ENCODE measurements at places on chromosomes 6 and 20.

- no peak for DNase-seq
Observed at GRCh38 chr20:59135093-59135492, 28.5 kb upstream of the ZNF831 start.

GRCh38 chr20:20530428-20531151 lies 162.7 kb downstream of the INSM1 start:
- DNase-seq = no peak

- no peak for DNase-seq
Observed at GRCh38 chr20:62118113-62119043, 3.9 kb upstream of the LSM14B start.

GRCh38 chr6:33659986-33660385 lies 38.9 kb downstream of the ITPR3 start:
- DNase-seq = no peak

DNA sequence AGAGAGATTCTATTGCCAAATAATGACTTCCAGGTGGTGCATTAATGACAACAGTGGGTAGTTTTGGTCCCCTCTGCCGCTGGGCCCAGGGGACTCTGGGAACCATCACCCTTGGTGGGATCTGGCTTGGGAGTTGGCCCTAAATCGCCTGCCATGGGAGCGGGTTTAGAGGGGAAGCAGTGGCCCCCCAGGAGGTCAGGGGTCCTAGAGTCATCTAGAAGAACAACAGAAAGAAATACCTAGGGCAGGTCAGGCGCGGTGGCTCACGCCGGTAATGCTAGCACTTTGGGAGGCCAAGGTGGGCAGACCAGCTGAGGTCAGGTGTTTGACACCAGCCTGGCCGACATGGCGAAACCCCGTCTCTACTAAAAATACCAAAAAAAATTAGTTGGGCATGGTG lies 17.8 kb upstream of the ARFGEF2 start:
- DNase-seq = no peak

DNA sequence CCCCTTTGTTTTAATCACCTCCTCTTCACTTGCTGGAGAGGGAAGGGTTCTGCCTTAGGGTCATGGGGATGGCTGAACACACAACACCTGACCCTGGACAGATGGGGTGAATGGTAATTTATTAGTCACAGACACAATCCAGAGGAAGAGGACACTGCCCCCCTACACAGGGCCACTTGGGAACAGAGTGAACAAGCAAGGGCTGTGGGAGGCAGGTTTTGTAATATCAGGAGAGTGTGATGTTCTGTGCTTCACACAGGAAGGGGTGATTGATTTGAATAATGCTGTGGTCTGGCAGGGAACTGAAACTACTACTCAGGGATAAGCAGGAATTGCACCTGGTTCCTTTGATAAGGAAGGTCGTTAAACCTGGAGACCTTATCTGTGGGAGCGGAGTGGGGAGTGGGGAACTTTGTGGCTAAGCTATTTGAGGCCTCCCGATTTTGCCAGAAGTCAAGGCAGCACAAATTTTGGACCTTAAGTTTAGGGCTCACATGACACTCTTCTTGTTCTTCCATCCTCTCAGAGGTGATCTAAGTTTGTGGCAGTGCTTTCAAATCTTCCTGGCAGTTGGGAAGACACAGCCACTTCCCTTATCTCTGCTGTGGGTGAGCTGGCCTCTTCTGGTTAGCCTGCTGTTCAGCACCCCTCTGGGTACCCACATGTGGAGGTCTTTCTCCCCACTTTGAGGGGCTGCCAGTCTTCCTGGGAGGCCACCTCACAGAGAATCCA lies 77.8 kb downstream of the CD164 start:
- no peak for DNase-seq

GRCh38 chr20:11352041-11352440 lies 565.7 kb upstream of the BTBD3 start:
- no peak for DNase-seq

- no peak for DNase-seq
Observed at GRCh38 chr6:14642842-14643241, 525.3 kb downstream of the CD83 start.

DNA sequence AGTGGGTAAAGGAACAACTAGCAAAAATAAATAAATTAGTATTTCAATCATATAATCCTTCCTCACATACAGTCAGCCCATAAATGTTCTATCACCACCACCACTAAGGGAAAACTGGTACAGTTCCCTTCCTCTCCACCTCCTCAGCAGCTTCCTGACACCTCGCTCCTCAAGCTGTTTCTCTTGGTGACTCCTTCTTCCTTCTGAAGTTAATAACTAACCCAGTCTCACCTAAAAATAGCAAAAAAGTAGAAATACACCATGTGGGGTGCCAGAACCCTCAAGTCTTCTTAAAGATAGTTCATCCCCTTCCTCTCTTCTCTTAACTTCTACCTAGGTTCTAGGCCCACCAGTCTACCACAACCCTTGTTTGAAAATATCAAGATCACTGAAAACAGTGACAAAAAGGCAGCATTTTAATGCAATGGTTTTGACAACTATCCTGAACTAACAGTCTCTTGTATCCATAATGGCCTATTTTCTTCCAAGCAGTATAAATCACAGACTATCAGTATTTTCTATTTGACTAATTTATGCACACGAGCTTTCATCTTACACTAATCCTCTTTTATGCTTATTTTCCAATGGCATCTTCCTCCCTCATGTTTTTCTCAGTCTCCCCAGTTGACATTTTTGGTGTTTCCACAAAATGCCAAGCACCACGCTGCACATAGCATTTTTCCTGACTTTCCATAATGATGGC lies 85.5 kb downstream of the KHDC1L start:
- DNase-seq = no peak

DNA sequence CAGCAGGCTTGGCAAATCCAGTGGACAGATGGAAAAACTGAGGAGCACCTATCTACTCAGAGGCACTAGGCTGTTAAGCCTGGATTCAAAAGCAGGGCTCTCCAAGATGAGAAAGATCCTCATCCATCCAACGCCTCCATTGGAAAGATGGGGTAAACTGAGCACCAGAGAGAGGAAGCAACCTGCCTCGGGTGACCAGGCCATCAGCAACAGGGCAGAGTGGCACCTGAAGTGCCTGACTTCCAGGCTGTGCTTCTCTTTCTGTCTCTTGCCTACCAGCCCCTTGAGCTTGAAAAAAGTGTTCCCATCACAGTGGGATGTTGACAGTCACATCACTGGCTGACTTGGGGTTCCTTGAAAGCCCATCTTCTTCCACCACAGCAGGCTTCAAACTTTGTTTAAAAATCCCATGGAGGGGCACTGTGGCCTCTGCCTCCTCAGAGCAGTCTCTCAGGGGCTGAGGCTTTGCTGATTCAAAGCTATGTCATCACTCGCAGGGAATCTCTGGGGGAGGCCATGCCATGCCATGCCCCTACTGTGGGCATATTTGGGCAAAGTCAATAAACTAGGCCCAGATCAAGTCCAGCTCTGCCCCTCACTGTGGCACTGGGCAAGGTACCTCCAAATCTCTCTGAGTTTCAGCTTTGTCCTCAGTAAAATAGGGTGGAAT lies 44.8 kb upstream of the TGM2 start:
- no peak for DNase-seq

DNA sequence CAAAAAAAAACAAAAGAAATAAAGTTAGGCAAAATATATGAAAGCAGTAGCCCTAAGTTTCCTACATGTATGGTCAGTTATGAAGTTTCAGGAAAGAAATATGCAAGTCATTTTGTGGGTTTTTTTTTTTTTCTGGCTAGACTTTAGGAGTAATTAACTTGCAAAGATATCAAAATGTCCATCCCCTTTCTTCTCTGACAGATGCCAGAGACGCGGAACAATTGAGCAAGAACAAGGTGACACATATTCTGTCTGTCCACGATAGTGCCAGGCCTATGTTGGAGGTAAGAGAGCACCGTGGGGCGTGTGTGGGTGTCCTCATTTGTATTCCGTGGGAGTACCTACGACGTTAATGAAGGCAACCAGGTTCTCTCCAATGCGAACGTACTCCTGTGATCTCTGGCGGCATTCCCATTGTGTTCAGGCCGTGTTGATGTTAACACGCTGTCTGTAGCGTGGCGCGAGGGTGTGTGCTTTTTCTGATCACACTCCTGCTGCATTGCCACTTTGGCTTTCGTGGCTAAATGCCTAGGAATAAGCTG lies 19.5 kb downstream of the DUSP22 start:
- DNase-seq = no peak

- DNase-seq = no peak
Observed at GRCh38 chr20:46202766-46203509, 84.8 kb downstream of the CD40 start.

- DNase-seq = no peak
Observed at GRCh38 chr20:884983-885952, 30.9 kb downstream of the ANGPT4 start.

DNA sequence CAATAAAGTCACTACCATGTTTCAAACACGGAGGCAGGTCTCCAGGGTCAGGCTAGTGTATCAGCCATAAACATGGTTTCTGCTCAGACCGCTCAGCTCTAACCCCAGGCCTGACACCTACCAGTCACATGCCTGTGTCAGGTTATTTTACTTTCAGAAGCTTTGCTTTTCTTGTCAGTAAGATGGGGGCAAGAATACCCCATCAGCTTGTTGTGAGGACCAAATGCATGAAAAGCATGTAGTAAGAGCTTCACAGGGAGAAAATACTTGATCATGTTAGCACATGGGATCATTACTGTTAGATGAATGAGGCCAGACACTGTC lies 65.2 kb upstream of the PIM1 start:
- DNase-seq = no peak

- DNase-seq = no peak
Observed at GRCh38 chr6:736657-737446, 43.9 kb upstream of the EXOC2 start.

GRCh38 chr6:12336121-12336971 lies 46.2 kb downstream of the EDN1 start:
- peak; percentile 65 for DNase-seq

GRCh38 chr6:40674170-40674569 lies 87.0 kb upstream of the LRFN2 start:
- no peak for DNase-seq

GRCh38 chr6:103893141-103893581 lies 966.6 kb downstream of the HACE1 start:
- no peak for DNase-seq

- no peak for DNase-seq
Observed at GRCh38 chr6:84618836-84619235, 145.6 kb downstream of the TBX18 start.

GRCh38 chr6:149431905-149432775 lies 32.1 kb downstream of the SUMO4 start:
- peak; percentile 88 for DNase-seq

GRCh38 chr20:52209154-52209571 lies 17.6 kb upstream of the ZFP64 start:
- DNase-seq = no peak

- DNase-seq = no peak
Observed at GRCh38 chr6:118207947-118208346, 300.9 kb downstream of the SLC35F1 start.

DNA sequence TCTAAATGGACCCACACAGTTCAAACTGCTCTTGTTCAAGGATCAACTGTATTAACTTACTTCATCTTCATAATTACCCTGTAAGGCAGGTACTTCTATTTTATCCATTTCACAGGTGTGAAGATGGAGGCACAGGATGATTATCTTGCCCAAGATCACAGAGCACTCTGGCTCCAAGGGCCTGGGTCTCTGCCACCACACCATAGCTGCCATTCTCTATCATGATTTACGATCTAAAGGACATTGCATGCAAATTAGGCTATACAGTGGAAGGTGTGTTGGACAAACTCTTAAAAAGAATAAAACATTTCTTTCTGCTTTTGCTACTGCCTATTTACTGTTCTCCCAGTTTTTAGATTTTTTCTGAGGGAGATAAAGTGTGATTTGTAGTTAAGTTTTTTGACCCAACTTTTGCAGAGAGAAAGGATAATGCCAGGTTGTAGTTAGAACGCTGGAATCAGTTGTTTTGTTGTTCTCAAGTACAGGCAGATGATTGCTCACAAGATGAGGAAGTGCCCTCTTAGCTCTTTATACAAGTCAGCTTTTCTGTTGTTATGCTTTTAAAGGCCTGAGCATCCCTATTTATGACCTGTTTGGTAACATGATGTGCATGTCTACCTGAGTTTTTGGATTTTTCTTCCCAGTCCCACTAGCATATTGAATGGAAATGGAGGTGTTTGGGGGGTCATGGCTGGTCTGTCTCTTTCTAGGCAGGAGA lies 247.9 kb downstream of the ZFAND3 start:
- no peak for DNase-seq

- no peak for DNase-seq
Observed at GRCh38 chr20:32226391-32226790, 18.7 kb downstream of the POFUT1 start.

DNA sequence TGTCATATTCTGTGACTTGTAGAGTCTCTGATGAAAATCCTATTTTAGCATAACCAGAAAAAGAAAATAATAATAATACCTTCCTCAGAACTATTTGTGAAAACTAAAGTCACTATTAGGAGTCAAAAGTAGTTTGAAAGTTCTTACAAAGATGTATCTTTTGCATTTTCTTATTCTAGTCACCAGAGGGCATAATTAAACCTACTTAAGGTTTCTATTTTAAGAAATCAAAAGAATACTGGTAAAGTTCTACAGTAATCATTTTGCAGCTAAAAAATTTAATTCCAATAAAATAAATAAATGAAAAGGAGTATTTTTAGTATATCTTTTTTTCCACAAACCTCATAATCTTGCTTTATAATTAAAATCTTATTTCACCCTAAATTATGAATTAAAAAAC lies 28.0 kb upstream of the MCM9 start:
- DNase-seq = no peak

- no peak for DNase-seq
Observed at GRCh38 chr20:546353-546752, 2.8 kb upstream of the CSNK2A1 start.

GRCh38 chr20:44552950-44553908 lies 29.1 kb upstream of the PKIG start:
- DNase-seq = no peak

DNA sequence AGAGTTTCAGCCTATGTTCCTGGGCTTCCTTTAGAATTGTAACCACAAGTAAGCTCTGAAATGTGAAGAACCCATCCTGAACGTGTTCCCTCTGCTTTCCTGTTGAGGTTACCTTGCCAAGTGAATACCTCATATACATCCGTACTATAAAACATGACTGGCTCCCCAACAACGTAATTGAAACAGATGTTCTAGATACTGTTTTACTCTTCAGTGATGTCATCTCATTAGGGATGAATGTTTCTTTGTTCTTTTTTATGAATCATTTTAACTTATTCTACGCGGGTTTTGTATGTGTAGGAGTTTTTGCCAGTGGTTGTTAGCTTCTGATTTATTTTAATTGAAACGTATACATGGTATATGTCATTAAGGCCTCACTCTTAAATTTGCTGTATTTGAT lies 166.8 kb downstream of the SAMD5 start:
- no peak for DNase-seq

DNA sequence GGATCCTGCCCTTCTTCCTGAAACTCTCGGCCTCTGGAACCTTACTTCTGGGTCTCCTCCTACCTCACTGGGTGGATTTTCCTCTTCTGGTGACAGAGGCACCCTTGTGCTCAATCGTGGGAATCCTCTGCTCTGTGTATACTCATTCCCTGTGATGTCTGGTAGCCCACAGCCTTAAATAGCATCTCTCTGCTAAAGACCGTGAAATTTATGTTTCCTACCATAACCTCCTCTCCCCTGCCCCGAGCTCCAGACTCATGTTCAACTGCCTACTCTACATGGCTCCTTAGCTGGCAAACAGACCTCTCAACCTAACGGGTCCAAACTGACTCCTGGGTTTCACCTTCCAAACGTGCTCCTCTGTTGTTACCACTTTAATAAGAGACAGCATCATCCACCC lies 9.9 kb downstream of the MMP9 start:
- DNase-seq = no peak

GRCh38 chr20:34179637-34180360 lies 61.4 kb upstream of the ASIP start:
- DNase-seq = no peak
